ENCODE measurements at places on chromosomes 3 and 15. TPM values are rescaled to one million over a fixed set of nuclear protein-coding genes. Genes with fewer than 3 reads are reported as not detected.

- peak; percentile 22 for DNase-seq
Measured at GRCh38 chr3:32758375-32758753, 59.4 kb upstream of the TRIM71 start.

Gene STAB1
- total RNA-seq: 0.42 TPM

GRCh38 chr3:179651687-179652446 lies 973 bp upstream of the USP13 start:
- no peak for DNase-seq

Gene SLC12A8
- total RNA-seq: not detected

DNA sequence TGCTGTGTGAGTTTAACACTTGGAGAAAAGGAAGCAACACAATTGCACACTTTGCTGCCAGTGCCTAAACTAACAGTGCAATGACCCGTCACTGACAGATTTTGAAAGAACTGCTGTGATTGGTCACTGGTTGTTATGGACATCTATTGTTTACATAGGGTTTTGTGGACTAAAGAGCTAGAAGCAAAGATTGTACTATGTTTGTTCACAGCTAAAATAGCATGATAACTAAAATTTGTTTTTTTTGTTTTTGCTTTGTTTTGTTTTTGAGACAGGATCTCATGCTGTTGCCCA lies 112.4 kb upstream of the GOLGA8J start:
- no peak for DNase-seq
